Chondrocyte (in vitro differentiated cells): ENCODE measurements at places on chromosomes 5 and 9.

DNA sequence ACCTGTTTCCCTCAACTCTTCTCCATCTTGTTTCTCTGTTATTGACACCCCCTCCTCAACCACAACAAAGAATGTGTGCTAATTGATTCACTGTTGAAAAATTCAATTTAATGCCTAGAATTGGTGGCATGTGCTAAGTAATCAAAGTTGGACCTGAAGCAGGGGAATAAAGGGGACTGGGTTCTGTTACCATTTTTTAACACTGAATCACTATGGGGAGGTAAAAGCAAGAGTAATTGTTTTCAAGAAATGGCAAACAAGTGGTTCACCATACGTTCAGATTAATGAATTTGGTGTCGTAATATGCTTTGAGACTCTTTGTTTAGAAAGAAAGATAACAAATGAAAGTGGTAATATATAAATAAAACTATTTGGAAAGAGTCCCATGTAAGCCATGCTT, 17.0 kb upstream of the SSBP2 start:
- DNase-seq, result no peak

- peak; percentile 93 for DNase-seq
Measured at GRCh38 chr5:102754767-102755431, at the start of gene PAM. PAM (plus strand) TSS chr5:102755305; CDS start chr5:102866196, 110,891 bp downstream.

GRCh38 chr9:135887021-135887507, 20.3 kb downstream of the CAMSAP1 start:
- no peak for DNase-seq

GRCh38 chr9:31908158-31908890, 476.1 kb upstream of the ACO1 start:
- DNase-seq, result no peak

DNA sequence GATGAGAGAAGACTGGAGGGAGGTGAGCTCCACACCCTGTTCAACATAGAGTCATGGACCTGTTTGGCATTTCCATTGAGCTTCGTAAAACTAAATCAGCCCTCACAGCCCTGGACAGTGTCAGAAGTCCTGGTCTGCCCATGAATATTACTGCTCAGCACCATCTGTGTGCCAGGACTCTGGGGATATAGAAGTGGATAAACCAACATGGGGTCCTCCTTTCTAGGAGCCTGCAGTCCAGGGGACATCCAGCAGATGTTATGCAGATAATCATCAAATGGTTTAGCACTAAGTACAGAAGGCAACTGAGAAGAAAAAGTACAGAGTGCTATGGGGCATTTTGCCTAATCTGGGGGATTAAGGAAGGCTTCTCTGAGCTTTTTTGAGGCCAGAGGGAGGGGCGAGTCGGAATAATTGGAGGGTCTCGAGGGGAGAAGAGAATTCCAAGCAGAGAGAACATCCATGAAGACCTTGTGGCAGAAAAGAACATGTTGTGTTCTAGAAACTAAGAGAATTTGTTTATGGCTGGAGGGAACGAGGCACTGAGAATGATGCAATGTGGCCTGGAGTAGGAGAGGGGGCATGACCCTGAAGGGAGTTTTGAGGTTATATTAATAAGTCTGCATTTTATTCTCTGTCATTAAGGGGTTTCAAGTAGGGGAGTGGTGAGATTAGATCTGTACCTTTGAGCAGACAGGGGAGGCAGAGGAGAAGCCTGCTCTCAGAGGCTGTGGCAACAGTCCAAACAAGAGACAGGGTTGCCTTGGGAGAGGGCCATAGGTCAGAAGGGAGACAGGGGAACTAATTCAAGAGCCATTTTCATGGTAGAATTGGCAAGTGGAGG, 63.5 kb upstream of the SLC2A8 start:
- no peak for DNase-seq

DNA sequence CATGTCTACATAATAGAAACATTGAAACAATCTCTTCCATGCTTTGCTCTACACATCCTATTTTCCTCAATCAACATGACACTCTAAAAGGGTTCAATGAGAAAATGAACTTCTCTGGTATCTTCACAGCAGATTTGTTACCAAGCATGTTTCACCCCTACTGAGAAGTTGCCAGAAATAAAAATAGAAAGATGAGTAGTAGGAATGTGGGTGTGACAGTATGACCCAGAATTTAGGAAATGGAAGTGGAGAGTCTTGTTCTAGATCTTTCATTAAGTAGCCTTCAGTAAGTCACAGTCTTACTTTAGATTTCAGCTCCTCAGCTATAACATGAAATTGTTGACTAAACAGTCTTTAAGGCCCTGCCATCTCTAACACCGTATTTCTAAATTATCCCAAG, 581.8 kb downstream of the EFNA5 start:
- no peak for DNase-seq

DNA sequence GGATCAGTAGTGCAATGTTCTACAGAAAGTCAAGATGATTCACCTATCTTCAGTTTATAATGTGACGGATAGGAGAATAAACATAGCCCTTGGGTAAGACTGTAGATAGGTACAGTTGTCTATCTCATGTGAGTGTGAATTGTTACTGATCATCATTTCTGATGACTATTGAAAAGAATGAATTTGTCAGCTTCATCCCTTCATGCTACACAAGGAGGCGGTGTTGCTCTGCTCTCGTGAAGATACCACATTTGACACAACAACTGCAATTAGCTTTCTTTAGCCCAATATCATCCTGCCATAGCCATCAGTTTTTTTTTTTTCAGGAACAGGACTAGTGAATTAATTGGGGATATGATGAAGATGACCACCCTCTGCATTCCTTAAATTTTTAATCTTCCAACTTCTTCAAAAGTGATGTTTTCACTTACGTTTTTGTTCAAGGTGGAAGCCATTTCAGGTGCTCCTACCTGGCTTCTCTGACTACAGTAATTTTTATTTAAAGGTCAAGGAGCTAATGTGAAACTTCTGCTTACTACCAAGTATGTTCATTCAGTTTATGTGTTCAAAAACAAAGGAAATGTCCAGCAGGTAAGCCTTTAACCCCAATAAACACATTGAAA, 152.9 kb upstream of the MOCS2 start:
- no peak for DNase-seq

DNA sequence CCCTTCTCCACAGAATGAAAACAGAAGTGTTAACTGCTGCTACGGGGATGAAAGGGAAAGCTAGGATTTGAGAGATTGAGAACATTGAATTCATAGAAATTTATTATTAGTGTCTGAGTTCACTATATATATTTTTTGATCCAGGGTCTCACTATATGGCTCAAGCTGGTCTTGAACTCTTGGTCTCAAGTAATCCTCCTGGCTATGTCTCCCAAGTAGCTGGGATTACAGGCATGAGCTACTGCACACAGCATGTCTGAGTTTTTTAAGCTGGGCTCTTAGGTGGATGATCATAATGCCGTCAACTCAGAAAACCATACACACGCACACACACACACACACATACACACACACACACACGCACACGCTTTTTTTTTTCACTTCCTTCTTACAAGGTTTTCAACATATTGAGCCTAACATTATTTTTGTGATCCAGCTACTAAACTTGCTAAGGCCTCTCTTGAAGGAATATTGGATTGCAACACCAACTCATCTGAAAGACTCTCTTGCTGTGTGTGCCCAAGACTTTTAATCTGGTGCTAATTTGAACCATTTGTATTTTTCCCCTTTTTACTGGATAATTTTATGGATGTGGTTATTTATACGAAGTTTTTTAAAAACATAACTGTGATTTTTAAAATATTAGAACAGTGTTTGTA, 1045.4 kb downstream of the DTWD2 start:
- no peak for DNase-seq

- no peak for DNase-seq
Measured at GRCh38 chr5:139969318-139969717, 73.8 kb downstream of the NRG2 start.

DNA sequence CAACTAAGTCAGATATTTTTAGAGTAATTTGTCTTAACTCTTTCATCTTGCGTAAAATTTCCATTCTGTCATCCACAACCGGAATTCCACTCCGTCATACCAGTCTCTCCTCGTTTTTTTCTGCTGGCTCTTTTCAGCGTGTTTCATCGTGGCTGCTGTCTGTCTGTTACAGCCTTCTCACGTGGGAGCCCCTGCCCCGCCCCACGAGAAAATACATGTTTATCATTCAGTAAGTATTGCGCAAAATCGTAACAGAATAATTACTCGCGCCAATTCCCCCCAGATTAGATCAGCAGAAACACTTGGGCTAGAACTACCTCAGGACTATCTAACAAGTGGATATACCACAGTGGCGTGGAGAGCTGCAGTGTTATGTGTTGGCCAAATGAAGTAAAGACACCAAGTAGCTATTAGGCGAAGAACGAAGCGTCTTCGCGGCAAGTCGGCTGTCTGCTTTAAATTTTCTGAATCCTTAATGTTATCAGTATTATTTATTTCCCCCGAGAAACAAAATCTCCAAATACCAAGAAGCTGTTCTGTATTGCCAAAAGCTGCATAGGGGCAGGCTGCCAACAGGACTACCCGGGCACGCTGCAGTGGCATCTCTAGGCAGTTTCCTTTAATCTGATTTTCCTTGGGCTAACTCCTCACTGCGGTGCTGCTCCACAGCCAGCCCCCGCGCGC, 566 bp upstream of the FOCAD start:
- no peak for DNase-seq

GRCh38 chr5:32538031-32538547, 47.3 kb upstream of the SUB1 start:
- no peak for DNase-seq

DNA sequence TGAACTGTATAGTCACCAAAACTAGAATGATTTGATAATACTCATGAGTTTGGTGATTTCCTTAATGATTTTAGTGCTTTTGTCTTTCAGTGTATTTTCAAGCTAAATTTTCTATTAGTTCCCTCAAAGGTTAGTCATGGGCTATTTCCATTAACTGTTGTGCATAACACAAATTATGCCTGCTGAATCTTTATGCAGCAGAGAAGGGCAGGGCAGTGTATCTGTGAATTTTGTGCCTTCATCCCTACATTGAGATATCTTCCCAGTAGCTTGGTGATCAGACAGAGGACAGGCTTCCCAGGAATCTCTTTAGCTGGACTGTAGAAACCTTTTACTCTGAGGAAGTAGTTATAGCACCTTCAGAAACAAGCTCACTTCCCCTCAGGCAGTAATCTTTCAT, 1036.9 kb downstream of the EFNA5 start:
- no peak for DNase-seq

DNA sequence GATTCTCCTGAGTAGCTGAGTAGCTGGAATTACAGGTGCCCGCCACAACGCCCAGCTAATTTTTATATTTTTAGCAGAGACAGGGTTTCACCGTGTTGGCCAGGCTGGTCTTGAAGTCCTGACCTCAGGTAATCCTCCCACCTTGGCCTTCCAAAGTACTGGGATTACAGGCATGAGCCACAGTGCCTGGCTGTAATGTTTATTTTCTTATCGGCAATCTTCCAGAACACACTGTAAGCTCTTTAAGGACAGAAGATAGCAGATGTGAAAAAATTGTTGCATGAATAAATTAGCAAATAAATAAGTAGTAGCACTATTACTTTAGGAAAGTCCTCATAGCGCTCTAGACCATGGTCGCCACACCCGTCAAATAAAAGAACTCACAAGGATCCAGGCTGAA, 100.5 kb downstream of the ENC1 start:
- DNase-seq, result no peak

DNA sequence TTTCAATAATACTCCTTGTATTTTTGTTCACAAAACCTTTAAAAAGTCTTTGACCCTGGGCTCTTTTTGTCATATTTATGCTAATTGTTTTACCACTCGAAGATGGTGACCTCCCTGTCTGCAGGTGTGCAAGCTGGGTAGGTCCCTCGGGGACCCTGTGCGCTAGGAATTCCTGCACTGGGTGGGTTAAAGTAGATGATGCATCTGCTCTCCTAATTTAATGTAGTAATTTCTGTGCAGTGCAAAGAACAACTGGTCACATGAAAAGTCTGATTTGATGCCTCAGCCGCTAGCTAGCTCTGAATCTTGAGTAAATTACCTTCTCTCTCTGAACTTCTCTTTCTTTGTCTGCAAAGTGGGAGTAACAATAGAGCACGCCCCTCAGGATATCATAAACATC, 139.1 kb upstream of the OTULINL start:
- DNase-seq, result no peak

DNA sequence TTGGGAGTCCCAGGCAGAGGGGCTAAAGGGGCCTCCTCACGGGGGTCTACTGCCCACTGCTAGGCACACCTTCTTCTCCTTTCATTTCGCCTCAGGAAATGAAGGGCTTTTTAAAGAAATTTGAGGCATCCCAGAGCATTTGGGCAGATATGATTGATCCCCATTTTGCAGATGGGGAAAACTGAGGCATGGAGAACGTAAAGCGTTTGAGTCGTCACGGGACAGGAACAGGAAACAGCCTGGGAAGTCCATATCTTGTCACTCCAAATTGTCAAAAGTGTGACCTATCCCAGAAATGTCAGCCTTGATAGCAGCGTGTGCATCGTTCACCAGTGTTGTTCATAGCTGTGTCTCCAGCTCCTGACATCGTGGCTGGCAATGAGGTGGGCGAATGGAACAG, 98.2 kb downstream of the DAB2IP start:
- no peak for DNase-seq

- DNase-seq, result no peak
Measured at GRCh38 chr5:14258840-14259239, 115.7 kb downstream of the TRIO start.
